ENCODE measurements at places on chromosomes 1 and 21.

DNA sequence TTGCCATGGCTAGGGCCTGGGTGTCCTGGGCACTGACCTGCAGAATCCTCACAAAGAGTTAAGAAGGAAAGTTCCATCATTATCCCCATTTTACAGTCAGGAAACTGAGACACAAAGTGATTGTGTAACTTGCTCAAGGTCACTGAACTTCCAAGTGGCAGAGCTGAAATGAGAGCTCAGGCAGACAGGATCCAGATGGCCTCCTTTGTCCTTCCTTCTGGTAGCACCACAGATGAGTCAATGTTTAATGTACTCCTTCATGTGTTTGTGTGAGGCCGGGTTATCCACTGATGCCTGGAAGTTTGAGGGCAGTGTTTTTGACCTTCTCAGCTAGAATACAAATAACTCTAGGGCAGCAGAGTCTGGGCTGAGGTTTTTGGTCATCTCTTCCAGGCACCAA lies 207.0 kb downstream of the TNR start:
- DNase-seq, result no peak

- no peak for DNase-seq
These were observed 25.7 kb upstream of the KCNC4 start for GRCh38 chr1:110184446-110184845.

GRCh38 chr21:28338701-28339305 lies 653.9 kb downstream of the LTN1 start:
- no peak for DNase-seq

DNA sequence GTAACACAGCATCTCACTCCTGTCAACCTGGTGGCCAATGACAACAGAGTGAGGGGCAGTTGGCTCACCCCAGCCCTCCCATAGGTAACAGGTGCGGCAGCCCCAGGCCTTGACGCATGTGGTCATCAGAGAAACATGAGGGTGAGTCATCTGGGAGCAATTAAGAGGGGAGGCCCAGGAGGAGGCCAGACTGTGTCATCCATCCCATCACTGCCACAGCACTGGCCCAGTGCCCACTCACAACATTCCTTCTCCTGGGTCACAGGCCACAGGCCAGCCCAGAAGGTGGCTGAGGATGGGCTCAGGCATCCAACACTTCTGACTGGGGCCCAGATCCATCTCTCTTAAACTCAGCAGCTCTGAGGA lies 17.1 kb downstream of the TEX35 start:
- DNase-seq, result no peak

- DNase-seq, result no peak
These were observed 612.6 kb downstream of the MRPL39 start for GRCh38 chr21:24994717-24995116.

DNA sequence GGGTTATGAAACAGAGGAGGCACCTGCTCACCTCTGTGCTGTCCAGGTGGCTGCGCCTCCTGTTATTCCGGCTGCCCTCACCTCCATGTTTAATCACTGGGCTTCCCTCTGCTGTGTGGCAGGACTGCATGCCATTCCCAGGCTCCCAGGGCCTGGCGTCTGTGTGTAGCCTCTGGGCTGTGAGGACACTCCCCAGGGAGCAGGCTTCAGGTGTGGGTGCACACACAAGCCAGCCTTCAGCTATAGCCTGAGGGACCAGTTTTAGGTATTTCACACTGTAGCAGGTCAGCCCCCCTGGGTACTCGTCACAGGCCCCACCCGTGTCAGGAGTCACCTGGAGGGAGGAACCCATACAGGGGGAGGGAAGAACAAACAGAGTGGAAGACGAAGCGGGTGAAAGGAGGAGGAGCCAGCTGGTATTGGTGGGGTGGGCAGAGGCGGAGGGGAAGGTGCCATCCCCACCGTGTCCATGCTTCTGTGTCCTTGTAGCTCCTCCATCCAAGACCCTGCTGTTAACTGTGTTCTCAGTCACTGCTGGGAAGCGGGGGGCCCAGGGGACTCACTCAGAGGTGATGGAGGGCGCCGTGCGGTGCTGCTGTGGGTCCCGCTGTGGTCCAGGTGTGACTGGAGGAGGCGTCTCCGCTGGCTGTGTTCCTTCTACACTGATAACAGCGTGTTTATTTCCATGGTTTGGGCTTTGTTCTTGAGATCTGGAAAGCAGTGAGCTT lies 158.6 kb downstream of the PGBD5 start:
- no peak for DNase-seq

- no peak for DNase-seq
These were observed 29.1 kb downstream of the S100A10 start for GRCh38 chr1:151964510-151964909.

- DNase-seq, result no peak
These were observed 135.1 kb upstream of the F3 start for GRCh38 chr1:94676686-94677085.
